NCI-H2107 (cell line): ENCODE measurements at places on chromosomes 2 and 18.

DNA sequence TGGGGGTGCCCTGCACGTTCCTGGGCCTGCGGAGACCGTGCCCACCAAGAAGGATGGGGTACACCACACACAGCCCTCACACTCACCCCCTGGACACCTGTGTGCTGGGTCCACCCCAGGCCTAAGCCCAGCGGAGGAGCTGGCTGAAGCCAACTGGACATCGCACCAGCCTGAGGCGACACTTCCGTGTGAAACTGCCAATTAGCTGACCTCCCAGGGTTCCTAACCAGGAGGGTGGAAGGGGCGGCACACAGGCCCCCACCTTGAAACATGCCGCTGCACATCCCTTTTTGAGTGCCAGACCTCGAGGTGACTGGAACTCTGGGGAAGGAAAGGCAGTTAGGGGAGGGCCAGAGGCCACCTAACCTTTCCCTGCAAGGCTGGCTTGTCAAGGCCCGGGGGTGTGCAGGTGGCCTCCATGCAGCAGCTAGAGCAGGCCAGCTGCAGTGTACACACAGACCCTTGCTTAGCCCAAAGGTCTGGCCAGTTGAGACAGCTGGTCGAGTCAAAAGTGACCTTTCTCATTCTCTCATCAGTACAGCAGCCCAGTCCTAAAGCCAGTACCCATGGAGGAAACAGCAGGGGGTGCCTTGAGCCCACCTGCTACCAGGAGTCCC, 4.5 kb downstream of the STK25 start:
- DNase-seq: no peak

GRCh38 chr18:67108894-67109293, 407.6 kb downstream of the DSEL start:
- DNase-seq: no peak

DNA sequence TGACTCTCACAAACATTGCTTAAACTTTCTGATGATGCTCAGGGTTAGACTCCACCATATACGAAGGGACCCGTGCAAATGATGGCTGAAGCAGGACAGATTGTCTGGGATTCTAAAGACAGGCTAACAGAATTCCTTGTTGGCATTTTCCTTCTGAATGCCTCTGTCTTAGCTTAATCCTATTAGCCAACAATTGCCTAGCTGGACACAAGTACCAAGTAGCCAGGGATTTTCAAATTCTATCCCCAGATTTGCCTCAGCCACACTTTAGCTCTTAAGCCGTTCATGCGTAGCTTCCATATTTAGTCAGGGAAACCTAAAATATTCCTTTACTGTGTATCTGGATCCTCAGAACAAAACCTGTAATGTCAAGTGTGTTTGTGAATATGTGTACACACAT, 40.0 kb downstream of the COL4A3 start:
- DNase-seq: no peak

GRCh38 chr18:26617151-26617554, 68.8 kb upstream of the KCTD1 start:
- no peak for DNase-seq

- no peak for DNase-seq
Measured at GRCh38 chr2:99414566-99414965, 75.3 kb downstream of the REV1 start.

- DNase-seq: no peak
Measured at GRCh38 chr2:19762142-19762541, 139.6 kb downstream of the TTC32 start.

DNA sequence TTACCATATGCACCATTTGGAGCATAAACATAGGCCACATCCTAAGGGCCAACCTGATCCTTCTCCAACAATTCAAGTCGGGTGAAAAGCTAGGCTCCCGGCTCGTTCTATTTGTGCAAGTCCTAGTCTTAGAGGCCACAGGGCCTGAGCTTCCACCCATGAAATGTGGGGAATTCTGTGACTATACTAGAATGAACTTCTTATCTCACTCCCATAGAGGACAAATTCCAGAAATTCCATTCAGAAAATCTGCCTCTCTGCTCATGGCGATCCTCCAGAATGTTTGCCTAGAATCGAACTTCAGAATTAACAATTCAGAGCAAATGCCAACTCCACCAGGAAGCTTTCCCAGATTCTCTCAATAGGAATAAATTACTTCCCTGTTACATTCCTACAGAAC, 187.9 kb downstream of the BCL11A start:
- DNase-seq: no peak

DNA sequence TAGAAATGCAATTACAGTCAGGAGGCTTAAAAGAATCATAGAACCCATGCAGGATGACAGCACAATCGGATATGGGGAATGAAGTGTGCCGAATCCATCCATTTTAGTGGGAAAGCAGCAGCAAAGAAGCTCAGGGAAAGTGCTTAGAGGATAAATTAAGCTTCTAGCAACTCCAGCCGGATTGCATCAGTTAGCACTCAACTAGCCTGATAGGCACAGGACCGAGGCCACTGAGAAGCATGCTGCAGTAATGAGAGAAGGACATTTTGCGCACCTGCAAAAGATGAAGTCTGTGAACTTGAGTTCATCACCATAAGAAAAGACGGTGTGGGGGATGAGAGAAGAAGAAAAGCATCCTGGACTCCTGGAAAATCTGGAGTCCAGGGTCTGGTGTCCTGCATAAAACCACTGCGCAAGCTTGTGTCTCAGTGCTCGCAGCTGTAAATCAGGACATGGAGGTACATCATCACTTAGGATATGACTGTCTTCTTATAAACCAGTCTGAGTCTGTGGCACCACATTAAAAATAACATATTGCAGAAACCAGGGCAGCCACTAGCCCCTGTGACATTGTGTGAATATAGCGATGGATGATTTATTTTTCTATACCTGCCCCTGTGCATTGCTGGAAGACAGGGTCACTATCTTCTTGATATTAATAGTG, 665.5 kb upstream of the SOX11 start:
- no peak for DNase-seq

GRCh38 chr18:46001892-46002291, 34.8 kb upstream of the EPG5 start:
- no peak for DNase-seq

DNA sequence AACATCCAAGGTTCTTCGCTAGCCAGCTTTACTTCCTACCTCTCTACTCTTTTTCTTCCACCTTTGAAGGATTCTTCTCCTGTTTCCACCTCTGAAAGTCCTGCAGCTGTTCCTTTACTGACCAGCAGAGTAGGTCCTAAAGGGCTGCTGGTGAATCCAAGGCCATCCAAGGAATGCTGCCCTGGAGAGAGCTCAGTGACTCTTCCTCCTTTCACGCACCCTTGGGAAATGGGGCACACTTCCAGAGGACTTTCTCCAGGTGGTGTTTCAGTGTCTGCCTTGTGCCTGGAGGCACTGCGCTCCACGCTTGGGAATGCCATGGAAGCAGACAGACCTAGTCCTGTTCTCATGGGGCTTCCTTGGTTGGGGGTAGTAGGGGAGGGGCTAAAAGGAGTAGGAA, 45.4 kb downstream of the SLC16A14 start:
- no peak for DNase-seq

- DNase-seq: no peak
Measured at GRCh38 chr18:51153659-51154371, 43.7 kb downstream of the MEX3C start.

DNA sequence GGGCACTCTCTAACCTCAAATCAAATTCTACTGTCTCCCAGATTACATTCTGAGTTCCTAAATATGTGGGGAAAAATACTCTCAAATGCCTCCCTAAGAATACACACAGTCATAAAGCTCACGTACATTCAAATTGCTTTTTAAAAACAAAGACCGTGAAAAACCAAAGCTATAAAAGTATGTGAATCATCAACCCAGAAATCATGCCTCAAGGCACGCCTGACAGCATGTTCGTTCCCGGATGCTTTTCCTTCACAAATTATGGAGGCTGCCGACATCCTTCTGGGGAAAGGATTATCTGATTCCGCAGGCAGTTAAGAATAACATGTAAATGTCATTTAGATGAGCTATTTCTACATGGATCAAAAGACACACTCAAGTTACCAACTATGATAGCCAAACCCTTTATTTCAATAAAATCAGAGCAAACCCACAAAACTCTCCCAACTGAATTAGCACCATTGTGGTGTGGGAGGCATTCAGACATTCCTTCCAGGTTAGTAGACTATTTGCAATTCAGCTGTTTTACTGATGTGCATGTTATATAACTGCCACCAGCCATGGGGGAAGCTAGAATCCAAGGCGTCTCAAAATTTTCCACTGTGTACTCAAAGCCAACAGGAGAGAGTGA, 398.2 kb upstream of the TRIB2 start:
- DNase-seq: no peak

GRCh38 chr2:195319548-195320412, 337.2 kb upstream of the SLC39A10 start:
- DNase-seq: no peak

- DNase-seq: no peak
Measured at GRCh38 chr2:237297421-237298150, 116.4 kb downstream of the COL6A3 start.

GRCh38 chr2:237885931-237886684, 26.7 kb downstream of the RAMP1 start:
- DNase-seq: no peak

GRCh38 chr2:227482638-227483340, 10.8 kb downstream of the AGFG1 start:
- no peak for DNase-seq

DNA sequence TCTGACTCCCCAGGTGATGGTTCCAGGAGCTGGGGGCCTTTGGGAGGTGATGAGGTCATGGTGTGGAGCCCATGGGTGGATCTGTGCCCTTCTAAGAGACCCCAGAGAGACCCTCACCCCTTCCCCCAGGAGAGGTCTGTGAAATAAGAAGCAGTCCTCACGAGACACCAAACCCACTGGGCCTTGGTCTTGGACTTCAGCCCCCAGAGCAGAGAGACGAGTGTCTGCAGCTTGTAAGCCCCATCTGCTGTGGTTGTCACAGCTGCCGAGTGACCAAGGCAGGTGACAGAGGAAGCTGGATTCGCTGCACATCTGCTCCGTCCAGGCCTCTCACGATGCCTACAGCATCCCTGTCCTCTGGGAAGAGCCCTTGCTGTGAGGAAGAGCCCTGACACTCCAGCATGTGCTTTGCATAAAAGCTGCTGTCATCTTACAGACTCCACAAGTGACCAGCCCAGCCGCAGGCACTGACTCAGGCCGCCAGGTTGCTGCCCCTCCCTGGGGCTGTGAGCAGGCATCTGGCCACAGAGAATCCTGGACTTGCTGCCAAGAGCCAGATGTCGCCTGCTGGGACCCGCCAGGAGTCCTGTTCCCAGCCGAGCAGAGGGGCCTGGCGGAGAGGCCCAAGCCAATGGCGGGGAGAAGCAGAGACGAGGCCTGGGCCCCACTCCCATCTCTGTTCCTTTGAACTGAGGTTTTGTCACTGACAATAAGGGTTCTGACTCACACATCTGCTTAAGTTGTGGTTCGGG, 150.8 kb downstream of the PXDN start:
- DNase-seq: no peak

GRCh38 chr2:46843316-46843715, 72.3 kb downstream of the MCFD2 start:
- no peak for DNase-seq

DNA sequence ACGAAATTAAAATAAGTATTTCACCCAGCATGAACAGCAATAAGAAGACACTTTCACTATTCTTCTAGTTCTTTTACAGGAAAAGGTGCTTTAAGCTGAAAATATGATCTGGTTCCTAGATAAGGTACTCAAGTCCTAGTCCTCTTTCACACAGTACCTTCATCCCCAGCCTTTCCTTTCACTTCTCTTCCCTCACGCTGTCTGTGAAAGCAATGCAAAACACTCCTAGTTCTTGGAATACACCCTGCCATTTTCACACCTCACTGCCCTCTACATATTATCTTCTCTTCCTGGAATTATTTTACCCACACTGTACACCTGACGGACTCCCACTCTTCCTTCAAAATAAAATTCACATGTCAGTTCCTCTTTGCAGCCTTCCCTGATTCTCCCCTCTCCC, 82.9 kb downstream of the DNAH7 start:
- no peak for DNase-seq

- no peak for DNase-seq
Measured at GRCh38 chr2:84963692-84964405, 7.1 kb upstream of the KCMF1 start.

- DNase-seq: no peak
Measured at GRCh38 chr2:239729681-239730566, 295.2 kb downstream of the NDUFA10 start.

GRCh38 chr2:11899264-11899818, 152.9 kb downstream of the LPIN1 start:
- no peak for DNase-seq

GRCh38 chr2:15939556-15939853, 845 bp upstream of the MYCN start:
- no peak for DNase-seq

GRCh38 chr2:127790694-127791529, 20.1 kb downstream of the WDR33 start:
- no peak for DNase-seq

DNA sequence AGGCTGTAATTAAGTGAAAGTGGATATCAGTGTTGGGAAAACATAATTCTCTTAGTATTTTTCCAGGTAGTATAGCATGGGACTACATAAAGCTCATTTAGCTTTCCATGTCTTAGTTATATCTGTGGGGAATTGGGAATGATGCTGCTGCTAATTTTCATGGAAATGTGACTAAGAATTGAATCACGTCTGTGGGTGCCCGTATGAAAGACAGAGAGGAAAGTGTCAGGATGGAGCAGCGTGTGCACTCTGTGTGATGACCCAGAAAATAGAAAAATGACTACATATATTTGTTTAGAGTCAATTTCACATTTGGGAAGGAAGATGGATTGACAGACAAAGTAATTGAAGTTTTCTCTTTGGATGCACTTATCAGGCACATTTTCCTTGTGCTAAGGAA, 212.1 kb downstream of the PTPRM start:
- no peak for DNase-seq

DNA sequence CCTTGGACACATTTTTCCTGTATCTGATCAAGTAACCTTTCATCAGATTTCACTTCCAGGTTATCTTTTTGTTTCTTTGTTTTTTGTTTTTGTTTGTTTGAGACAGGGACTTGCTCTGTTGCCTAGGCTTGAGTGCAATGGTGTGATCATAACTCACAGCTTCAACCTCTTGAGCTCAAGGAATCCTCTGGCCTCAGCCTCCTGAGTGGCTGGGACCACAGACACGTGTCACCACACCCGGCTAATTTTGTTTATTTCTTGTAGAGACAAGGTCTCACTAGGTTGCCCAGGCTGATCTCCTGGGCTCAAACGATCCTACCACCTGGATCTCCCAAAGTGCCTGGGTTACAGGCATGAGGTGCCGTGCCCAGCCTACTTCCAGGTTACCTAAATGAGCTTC, 124.9 kb downstream of the L3MBTL4 start:
- DNase-seq: no peak
